ENCODE measurements at places on chromosomes 1 and 21.
A peak's percentile ranks its signal among the peaks of the same experiment; 100 is the strongest.

DNA sequence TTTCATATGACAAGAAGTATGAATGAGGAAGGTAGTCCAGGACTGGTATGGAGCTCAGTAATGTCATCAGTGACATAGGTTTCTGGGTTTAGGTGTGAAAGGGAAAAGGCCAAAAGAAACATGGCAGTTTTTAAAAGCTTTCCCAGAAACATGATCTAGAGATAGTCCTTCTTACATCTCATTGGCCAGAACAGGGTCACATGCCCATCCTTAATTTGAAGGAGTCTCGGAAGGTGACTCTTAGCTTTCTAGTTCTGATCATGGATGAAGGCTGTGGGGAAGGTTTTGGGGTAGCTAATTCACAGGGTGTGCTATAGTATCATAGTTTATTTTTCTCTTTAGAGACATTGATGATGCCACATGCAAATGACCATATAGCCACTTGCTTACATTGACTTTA, 55.3 kb downstream of the RPS6KC1 start:
- DNase-seq: no peak

DNA sequence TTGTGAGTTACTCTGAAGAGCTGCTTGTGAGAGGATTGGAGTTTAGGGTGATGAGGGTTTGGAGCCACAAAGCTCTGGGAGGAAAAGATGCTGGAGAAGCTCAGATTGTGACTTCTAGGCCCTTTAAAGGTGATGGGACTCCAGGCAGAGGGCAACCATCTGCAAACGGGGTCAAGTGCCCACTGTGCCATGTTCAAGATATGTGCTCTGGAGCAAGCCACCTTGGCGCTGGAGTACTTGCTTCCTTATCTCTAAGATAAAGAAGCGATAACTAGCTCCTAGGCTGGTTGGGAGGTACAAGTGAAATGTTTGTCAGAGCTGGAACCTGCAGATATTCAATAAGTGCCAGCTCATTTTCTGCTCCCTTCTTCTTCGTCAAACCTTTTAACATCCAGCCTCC, 14.3 kb upstream of the FOXE3 start:
- no peak for DNase-seq

DNA sequence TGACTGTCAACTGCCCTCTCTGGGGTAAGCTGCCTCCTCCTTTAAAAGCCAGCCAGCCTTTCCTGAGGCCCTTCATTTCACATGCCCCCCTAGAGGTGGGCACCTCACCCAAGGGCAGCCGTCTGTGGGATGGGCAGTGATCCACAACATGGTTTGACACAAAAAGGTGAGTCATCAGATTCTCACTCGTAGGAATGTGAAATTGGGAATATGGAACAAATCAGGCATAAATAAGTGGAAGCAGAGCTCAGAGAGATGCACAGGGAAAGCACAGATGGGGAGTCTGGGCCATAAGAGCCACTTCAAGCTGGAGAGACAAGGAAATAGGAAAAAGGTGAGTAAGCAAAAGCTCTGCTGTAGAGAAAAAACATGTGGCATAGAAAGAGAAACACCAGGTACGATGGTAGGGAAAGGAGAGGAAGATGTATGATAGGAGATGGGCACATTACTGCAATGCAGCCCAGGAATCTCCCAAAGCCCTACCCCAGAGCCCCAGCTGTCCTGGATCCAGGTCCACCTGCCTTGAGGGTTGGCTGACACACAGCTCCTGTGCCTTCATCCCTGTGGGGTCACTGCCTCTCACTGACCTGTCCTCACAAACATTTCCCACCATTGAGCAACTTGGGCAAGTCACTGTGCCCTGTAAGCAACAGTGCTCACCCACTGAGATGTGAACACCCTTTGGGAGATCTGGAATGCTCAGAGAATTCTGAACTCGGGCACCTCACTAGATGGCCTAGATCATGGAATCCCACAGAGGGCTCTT, 86.6 kb downstream of the ASTN1 start:
- DNase-seq: no peak

GRCh38 chr1:24932284-24932683, 2.2 kb upstream of the RUNX3 start:
- DNase-seq: peak; percentile 53

- no peak for DNase-seq
These were observed 276.2 kb downstream of the NEGR1 start for GRCh38 chr1:72006092-72006491.

- no peak for DNase-seq
These were observed 50.3 kb downstream of the CASQ2 start for GRCh38 chr1:115718011-115718754.

- no peak for DNase-seq
These were observed 333.1 kb upstream of the CHRM3 start for GRCh38 chr1:239053279-239053678.

- peak; percentile 10 for DNase-seq
These were observed 55.4 kb downstream of the CAMK2N1 start for GRCh38 chr1:20430355-20431175.

- no peak for DNase-seq
These were observed 122.0 kb downstream of the BEND5 start for GRCh38 chr1:48654606-48655210.

DNA sequence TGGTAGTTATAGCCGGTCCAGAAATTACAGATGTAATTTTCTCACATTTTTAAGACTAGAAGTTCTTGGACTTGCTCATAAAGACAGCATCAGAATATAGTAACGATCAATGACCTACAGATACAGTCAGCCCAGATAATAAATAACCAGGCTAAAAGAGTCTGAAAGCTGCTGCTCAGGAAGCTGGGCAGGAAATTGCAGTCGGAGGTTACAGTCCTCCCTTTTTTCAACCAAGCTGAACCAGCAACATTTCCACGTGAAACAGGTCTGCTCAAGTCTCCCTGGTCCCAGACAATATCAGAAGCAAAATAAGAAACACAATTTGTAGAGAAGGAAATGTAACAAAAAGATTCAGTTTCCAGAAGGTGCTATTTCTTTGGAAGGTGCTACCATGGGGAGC, 457.4 kb downstream of the SIPA1L2 start:
- no peak for DNase-seq

GRCh38 chr1:41642922-41643821, 158.7 kb upstream of the EDN2 start:
- DNase-seq: no peak

GRCh38 chr1:175892686-175893085, 149.3 kb upstream of the TNR start:
- DNase-seq: no peak

- no peak for DNase-seq
These were observed 38.9 kb downstream of the ZC3H11B start for GRCh38 chr1:219573960-219574359.

GRCh38 chr1:16199700-16200099, 12.8 kb downstream of the ARHGEF19 start:
- DNase-seq: no peak

DNA sequence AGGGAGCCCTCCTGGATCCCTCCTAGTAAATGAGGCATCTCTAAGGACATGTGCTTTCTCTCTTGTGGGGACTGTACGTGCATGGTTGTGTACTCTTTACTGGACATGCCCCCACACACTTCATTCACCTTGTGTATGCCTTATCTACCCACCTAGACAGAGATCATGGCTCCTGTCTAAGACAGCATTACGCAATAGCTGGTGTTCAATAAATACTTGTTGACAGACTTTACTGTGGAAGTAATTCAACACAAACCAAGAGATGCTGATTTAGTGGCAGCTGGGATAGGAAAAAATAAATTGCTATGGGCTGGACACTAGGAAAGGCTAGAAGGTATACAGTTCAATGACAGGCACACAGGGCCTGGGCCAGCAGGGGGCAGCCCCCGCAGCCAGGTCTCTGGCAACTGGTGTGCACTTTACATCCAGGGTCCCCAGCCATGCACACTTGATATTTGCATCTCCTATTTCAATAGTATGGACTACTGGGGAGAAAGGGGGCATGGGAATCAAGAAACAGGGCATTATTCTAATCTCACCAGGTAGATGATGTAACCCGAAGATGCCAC, 24.2 kb downstream of the TRABD2B start:
- DNase-seq: no peak

- DNase-seq: no peak
These were observed 10.3 kb downstream of the AGO1 start for GRCh38 chr1:35893051-35893879.

DNA sequence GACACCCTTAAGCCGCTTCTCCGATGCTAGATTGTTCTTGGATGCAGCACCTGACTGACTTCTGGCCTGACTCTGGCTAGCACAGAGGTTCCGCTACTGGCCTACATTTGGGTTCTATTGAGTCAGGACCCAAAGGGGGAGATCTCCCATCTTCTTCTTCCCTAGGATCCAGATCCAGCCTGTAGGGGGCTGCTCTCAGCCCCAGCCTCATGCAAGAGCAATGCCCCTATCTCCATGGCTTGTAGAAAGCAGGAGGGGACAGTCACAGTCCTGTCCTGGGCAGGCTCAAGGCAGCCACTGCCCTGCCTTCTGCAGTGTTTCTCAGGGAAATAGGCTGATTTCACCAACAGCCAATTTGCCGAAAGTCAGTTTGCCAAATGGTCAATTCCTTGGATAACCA, 6.3 kb upstream of the ADAR start:
- no peak for DNase-seq

DNA sequence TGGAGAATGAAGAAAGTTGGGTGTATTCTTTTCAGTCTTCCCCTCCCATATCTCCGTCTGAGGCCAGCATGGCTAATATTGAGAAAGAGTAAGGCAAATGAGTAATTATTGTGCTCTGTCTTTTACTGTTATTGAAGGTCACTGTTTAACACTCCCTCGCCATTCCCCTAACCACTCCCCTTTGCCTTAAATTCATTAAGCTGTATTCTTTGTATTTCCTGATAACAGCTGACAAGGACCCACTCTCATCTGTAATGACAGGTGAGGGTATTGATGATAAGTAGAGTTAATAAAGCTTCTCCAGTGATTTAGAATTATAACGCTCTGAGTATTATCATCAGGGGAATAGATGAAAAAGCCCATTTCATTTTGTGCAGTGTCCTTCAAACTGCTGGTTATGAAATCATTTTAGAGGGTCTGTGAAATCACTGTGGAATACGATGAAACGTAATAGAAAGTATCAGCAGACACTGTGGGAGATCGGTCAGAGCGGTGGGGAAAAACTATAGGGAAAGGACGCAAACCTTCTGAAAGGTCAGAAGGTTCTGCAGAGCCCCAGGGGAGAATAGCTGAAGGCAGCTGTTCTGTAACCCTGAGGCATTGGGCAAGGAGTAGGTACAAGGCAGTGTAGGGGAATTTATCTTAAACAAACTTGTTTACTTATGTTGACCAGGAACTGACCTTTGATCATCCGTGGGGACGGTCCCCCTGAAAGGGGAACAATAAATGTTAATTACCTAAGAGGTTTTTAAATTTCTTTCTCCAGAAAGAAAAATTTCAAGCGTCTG, 46.3 kb upstream of the CACYBP start:
- DNase-seq: no peak

DNA sequence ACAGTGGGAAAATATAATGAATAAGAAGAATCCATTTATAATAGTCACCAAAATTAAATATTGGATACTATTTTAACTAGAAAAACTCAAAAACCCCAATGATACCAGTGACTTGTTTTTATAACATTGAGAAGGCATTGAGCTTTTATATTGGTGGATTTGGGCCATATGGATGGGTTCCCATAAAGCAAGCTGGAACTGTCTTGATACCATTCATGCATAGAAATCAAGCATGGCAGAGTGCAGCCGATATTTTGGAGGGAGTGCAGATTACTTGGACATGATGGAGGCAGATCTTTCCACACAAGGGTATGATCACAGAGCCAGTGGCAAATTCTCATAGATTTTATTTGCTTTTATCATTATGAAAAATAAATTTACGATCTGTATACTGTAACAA, 3.8 kb upstream of the RWDD3 start:
- DNase-seq: no peak

- no peak for DNase-seq
These were observed 102.9 kb downstream of the GABPA start for GRCh38 chr21:25837533-25838265.

DNA sequence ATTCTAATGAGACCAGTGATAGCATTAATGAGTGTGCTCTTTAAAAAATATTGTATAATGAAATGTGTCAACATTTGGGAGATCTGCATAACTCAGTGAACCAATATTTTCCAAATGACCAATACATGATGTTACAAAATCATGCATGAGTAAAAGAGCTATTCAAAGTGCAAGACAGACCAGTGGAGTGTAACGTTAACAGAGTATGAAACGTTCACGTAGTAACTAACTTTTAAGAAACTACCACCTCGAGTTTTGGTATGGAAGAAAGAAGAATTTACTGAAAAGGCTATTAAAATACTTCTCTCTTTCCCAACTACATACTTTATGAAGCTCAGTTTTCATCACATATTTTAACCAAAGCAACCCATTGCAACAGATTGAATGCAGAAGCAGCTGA, 9.6 kb upstream of the SLC6A9 start:
- DNase-seq: no peak

GRCh38 chr1:7667625-7668218, 103.4 kb upstream of the VAMP3 start:
- DNase-seq: peak; percentile 76

DNA sequence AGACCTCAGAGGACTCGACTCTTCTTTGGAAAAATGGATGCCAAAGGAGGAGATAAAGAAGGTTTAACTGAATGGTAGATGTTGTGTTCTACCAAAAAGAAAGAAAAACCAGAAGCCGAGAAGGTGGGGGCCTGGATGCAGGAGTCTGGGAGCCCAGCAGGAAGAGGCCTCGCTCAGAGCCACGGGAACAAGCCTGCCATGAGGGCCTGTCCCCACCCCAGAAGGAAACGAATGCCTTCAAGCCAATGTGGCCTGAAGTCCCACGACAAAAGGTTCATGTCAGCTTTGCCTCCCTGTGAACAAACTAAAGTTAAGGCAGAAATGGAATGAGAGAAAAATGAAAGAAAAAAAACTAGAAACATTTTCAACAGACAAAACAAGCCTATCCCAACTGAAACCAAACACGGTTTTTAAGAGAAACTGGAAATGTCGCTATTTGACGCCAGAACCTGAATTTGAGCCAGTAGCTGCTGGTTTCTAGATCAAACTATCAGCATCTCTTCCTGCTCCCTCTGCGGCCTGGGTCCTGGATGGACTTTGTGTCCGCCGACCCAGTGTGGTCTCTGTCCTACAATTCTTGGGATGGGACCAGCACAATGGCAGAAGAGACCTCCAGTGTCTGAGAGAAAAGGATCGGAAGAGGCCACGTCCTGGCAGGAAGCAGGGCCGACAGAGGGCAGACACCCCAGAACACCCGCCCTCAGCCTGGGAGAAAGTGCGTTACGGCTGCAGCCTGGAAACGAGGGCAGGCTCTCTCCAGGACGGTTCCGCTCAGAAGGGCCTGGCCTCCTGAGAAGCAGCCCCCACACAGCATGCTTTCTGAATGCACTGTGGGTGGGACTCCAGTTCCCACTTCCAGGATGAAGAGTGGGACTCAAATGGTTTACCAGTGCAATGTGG, 35.2 kb downstream of the SLC45A1 start:
- DNase-seq: no peak

GRCh38 chr1:227901906-227902640, 45.7 kb downstream of the WNT9A start:
- no peak for DNase-seq

DNA sequence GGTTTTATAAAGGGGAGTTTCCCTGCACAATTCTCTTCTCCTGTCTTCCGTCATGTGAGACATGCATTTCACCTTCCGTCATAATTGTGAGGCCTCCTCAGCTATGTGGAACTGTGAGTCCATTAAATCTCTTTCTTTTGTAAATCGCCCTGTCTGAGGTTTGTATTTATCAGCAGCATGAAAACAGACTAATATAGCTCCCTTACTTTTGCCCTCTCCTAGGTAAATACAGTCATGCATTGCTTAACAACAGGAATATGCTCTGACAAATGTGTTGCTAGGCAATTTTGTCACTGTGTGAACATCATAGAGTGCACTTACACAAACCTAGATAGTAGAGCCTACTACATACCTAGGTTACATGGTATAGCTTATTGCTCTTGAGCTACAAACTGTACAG, 616.8 kb downstream of the RWDD3 start:
- no peak for DNase-seq
